Right forelimb (tissue), 1 donor: ENCODE measurements at places on chromosomes 2 and 18.

- DNase-seq: no peak
These were observed 8.2 kb downstream of the MAPRE2 start for GRCh38 chr18:35049111-35050027.

DNA sequence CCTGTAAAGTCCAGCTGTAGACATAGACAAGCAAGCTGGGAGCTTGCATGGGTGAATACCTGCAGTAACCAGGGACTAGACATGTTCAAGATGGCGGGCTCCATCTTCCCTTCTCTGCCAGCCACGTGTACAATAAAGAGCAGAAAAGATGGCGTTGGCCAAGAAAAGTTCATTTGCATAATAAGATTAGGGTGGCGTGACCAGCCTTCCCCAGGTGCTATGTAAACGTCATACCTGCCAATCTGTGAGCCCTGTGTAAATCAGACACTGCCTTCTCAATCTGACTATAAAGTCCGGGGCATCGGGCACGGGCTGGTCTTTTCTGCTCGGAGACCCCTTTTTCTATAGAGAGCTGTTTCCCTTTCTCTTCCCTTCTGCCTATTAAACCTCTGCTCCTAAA, 101.6 kb upstream of the XPO1 start:
- no peak for DNase-seq

- DNase-seq: no peak
These were observed 835.3 kb downstream of the EPHA4 start for GRCh38 chr2:220736778-220737177.

GRCh38 chr2:231935207-231935524, 9.0 kb upstream of the NPPC start:
- no peak for DNase-seq

DNA sequence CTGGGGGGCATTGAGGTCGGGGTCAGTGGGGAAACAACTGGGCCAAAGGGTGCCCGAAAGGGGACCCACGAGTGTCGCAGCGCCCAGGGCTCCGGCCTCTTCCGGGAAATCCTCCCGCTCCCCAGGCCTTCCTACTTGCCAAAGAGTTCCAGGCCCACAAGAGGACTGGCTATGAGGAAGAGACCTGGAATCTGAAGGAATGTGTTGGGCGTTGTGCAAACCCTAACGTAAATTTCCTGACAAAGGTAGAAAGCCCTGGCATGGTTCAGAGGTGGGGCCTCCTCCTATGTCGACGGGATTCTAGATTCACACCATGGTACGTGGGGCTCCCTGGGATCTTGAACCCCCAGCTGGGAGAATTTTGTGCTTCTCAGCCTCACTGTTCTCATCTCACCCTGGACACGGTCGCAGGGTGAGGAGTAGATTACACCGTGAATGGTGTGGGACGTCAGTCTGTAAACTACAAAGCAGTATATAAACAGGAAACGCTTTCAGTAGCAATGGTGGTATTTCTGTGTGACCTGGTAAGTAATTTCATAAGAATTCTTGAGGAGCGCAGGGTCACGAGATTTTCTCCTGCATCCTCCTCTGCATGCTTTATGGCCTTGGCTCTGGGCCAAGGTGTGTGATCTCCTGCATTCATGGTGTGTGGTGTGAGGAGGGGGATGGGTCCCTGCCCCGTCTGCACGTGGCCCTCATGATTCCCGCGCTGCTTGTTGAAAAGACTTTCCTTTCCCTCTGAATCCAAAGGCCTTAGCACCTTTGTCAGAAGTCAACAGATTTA, 868 bp downstream of the HSBP1L1 start:
- DNase-seq: no peak

GRCh38 chr2:222057347-222058073, 241.3 kb downstream of the PAX3 start:
- no peak for DNase-seq

DNA sequence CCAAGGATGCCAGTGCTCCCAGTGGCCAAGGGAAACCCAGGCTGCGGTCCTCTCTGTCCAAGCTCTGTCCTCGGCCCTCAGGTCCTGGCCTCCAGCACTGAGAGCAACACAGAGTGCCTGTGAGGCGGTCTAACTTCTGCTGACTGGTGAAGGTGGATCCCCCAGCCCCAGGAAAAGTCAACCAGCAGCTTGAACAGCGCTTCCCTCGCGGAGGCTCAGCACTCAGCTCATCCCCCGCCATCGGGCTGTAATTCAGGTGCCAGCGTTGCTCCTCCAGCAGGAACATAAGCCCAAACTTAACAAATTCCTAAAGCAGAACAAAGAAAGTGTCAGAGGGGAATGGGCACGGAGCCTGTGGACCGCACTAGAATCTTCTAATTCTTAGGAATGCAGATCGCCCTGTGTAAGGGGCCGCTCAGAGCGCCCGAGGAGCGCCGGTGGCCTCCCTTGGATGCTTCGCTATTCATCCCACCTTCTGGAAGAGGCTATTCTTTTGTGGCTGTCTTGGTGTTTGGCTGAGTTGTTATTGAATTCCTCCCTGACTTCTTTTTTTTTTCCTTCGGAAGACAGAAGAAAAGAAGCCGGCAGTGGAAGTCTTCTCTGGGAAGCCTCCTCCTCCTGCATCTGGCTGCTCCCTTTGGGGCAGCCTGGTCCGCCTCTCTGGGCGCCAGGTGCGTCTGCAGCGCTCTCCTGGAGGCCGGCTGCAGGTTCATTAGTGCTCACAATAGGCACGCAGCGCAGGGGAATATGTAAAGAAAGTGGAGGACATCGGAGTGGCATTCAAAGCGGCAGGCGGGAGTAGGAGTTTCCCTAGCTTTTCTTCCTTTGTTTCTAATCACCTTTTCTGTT, 905.6 kb downstream of the TSN start:
- no peak for DNase-seq

DNA sequence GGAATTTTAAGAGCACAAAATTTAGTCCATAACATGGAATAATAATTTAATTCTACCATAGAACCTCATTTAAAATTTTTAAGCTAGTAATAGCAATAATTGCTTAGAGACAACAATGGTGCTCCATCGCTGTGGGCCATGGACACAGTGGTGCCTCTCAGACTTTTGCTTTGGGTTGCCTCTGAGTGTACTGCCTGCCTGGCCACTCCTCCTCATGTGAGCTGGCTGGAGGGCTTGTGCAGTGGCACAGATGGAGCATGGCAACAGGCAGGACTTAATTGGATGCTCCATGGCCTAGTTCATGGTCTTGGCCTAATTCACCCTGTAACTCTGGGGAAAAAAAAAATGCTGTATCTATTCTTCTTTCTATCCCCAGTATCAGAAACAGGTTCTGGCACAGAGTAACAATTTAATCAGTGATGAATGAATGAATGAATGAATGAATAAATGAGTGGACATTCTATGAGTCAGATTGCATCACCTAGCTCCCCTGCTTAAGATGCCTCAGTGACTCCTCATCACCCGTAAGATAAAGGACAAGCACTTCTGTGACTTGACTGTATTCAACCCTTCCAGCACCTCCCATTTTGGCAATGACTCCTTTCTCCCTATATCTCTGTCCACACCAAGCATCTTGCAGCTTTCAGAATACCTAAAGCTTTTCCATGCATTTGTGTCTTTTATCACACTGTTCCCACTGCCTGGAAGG, 211.8 kb upstream of the SLC14A2 start:
- DNase-seq: no peak

- DNase-seq: no peak
These were observed 58.6 kb upstream of the DOCK10 start for GRCh38 chr2:225100856-225101294.

DNA sequence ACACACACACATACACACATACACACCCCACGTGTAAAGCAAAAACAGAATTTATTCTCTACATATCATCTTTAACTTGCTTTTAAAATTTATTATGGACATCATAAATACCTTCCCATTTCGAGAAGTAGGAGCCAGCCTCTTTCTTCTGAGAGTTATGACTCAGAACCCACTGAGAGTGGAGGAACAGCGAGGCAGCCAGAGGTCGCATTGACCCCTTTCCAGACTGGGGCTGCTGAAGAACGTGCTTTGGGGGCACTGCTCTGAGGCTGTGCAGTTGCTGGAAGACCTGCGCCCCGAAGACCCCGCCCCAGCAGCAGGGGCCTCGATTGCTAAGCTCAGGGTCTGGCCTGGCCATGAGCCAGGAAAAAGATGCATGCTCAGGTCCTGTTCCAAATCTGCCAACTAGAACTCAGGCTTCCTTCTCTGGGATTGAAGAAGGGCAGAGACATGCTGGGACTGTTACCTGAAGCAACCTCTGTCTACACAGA, 133.8 kb upstream of the TWIST2 start:
- DNase-seq: no peak

GRCh38 chr2:134337631-134338030, 83.8 kb downstream of the MGAT5 start:
- no peak for DNase-seq

DNA sequence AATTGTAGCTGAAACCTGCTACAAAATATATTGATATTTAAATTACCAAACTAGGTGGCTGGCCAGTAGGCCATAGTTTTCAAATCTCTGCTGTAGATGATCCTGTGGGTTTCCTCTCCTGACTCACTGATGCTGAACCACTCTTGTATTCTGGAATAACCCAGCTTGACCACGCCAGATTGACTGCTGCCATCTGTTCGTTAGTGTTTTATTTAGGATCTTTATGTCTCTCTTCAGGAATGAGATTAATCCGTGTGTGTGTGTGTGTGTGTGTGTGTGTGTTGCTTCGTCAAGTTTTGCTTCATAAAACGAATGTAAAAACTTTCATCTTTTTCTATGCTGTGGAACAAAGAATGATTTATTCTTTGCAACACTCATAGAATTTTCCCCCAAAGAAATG, 187.1 kb downstream of the DYSF start:
- DNase-seq: no peak

- DNase-seq: no peak
These were observed 464.5 kb downstream of the THSD7B start for GRCh38 chr2:137229834-137230233.

GRCh38 chr2:182283512-182283911, 143.3 kb downstream of the PDE1A start:
- DNase-seq: no peak

- no peak for DNase-seq
These were observed 53.9 kb downstream of the ZNF407 start for GRCh38 chr18:74651327-74652128.

DNA sequence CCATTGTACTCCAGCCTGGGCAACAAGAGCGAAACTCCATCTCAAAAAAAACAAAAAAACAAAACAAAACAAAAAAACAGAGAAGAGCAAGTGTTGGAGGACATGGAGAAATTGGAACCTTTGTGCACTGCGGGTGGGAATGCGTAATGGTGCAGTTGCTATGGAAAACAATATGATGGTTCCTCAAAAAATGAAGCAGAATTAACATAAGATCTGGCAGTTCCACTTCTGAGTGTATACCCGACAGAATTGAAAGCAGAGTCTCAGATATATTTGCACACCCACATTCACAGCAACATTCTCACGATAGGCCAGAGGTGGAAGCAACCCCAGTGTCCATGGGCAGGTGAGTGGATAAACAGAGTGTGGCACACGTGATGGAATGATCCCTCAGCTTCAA, 11.0 kb upstream of the RALB start:
- DNase-seq: no peak

- DNase-seq: no peak
These were observed 286.5 kb upstream of the CRIM1 start for GRCh38 chr2:36069074-36069473.
